CD4-positive, alpha-beta memory T cell (primary cell): ENCODE measurements at places on chromosomes 4 and X. TPM values are rescaled to one million over a fixed set of nuclear protein-coding genes. Genes with fewer than 3 reads are reported as not detected.

DNA sequence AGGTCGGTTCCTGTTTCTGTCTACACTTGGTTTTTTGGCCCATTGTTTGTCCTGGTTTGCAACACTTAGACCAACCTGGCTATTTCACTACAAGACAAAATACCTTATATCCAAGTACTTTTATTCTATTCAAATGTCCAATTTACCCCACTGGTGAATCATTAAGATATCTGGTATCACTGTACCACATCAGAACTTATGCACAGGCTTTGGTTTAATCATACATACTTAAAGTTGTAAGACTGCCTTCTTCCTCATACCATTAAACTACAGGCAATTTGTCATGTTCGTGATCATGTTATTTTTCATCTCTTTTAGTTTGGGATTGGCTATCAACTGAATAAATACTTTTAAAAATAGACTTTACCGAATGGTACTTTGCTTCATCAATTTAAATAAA, 53.0 kb upstream of the ATOH1 start:
- no peaks in the 10 kb centered on the region for H3K27me3 ChIP-seq
- no peaks in the 10 kb centered on the region for H3K36me3 ChIP-seq
- no peak for DNase-seq
- no peak overlapping the region for H3K4me3 ChIP-seq

- no peaks in the 10 kb centered on the region for H3K4me1 ChIP-seq
- H3K36me3 ChIP-seq: no peaks in the 10 kb centered on the region
- no peaks in the 10 kb centered on the region for H3K27me3 ChIP-seq
- DNase-seq: no peak
- H3K4me3 ChIP-seq: no peak overlapping the region
These were observed 57.2 kb downstream of the ABLIM2 start for GRCh38 chr4:8101213-8102075.

ZNF182 gene
- total RNA-seq: 13.2 TPM

DNA sequence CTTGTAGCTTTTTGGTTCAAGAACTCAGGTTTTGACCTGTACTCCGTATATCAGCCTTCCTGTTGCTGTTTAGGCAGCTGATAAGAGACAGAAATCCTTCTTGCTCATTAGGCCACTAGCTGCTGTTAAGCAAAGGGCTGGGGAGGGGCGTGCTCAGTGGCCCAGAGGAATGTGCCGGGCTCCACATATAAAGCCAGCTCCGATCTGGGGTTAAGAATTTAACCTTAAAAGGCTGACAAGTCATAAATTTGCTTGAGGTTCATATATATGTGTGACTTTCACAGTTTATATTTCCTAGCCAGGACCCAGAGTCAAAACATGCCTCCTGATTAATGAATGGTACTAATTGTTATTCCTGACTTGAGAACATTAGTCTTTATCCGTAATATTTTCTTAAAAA, 15.3 kb downstream of the GPC3 start:
- DNase-seq: no peak
- H3K4me3 ChIP-seq: no peak overlapping the region
- H3K27me3 ChIP-seq: no peaks in the 10 kb centered on the region
- H3K27ac ChIP-seq: no peak overlapping the region

DNA sequence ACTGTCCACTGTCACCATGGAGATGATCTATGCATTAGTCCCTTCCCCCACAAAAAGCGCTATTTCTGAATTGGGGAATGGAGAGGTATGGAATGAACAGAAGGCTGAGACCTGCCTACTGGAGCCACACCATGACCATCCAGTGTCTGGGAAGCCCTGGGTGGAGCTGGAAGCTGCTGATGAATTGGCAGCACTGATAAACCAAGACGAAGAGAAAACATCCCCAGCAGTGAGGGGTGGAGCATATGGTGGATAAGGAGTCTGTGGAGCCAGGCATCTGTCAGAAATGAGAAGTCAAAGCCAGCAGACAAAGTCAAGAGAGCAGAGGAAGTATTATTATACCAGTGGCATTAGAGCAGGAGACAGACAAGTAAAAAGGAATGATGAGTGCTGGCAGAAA, 13.2 kb downstream of the CC2D2A start:
- H3K27ac ChIP-seq: no peak overlapping the region
- H3K4me3 ChIP-seq: no peak overlapping the region
- H3K4me1 ChIP-seq: no peaks in the 10 kb centered on the region
- no peak for DNase-seq

TEX13D gene
- not detected for total RNA-seq

DNA sequence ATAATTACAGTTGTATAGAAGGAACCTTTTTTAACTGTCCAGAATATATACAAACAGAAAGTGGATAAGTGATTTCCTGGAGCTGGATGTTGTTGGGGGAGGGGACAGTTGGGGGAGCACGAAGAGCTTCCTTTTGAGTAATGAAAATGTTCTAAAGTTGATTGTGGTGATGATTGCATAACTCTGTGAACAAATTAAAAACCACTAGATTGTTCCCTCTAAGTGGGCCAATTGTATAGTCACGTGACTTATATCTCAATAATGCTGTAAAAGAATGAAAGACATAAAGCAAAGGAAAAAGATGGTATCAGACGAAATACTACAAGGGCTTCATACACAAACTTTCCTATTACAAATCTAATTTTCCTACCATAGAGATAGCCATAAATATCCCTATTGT, 2.7 kb downstream of the CT55 start:
- H3K27me3 ChIP-seq: no peaks in the 10 kb centered on the region
- no peak overlapping the region for H3K27ac ChIP-seq
- DNase-seq: no peak
- no peaks in the 10 kb centered on the region for H3K36me3 ChIP-seq

DNA sequence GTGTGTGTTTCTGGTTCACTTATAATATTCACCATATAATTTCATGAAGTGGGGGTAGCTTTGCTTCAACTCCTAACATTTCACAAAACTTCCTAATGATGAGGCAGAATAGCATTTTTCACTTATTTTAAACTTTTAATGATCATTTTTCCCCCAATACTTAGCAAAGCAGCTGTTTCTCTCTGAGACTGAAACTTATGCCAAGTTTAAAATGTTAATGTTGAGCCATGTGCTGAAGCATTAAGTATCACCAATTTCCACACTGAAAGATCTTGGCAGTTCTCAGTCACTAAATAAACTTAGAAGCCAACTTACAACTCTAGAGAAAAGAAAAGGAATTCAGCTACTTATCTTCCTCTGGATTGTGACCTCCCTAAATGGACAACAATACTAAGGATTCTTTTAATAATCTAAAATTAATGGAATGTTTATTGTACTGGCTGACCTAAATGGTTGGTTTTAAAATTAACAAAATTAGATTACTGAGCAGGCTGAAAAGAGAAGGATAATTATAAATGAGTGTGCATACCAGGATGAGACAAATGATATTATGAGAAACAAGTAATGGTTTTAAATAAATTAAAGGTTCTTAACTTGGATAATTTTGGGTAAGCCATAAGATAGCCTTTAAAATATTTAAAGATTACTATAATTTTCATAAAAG, 1429.4 kb upstream of the ADGRL3 start:
- H3K27ac ChIP-seq: no peak overlapping the region
- H3K36me3 ChIP-seq: no peaks in the 10 kb centered on the region
- DNase-seq: no peak
- no peaks in the 10 kb centered on the region for H3K4me1 ChIP-seq
- no peaks in the 10 kb centered on the region for H3K27me3 ChIP-seq
